ENCODE measurements at places on chromosomes 3 and 15.

DNA sequence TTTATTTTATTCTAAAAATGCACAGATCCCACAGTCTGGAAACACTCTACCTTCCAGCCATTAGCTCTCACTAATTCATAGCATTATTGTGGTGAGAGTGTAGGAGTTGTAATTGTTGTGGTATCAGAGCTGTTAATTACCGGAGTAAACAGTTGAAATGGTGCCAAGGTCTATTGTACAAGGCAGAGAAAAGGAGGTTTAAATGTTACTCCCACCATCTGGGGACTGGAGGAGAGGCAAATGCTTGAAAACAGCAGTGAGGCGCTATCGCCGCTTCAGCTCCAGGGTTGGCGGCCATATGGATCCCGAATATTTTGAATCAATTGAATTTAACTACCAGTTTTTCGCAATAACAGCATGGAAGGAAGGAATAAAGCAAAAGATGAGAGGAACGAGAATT is 113.1 kb upstream of the C15orf61 start:
- no peak for DNase-seq

DNA sequence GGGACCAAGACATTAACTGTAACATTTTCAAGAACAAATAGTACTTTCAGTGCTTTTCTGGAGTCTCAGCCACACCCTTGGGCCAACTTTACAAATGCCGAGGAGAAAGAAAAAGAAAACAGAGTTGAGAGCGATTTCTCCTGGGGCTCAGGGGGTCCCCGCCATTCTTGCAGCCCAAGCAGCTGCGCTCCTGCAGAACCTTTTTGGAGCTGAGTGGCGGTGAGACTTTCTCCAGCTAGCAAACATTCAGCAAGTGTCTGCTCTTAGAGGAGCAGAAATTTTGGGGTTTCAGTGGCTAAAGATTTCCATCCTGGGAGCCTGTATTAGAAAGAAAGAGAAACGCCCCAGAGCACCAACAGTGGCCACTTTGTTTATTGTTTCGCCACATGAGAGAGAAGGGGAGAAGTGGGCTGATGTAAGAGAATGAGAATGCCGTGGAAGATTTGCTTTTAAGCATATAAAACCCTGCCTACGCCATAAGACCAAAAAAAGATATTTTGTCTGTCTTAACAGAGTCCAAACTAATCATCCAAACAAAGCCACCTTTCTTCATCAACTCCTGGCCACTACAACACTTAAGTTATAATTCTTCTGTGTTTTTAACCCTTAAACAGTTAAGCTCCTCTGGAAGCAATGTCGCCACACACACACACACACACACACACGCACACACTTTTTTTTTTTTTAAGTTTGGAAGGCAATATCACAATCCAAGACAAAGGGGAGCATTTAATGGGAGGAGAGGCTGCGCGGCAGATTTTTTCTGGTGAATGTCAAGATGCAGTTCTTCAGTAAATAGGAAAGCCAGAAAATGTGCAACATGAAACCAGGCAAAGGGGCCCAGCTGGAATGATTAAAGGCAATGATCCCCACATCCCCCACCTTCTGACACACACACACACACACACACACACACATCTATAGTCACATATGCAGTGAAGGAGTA is 19.2 kb downstream of the EID1 start:
- no peak for DNase-seq

DNA sequence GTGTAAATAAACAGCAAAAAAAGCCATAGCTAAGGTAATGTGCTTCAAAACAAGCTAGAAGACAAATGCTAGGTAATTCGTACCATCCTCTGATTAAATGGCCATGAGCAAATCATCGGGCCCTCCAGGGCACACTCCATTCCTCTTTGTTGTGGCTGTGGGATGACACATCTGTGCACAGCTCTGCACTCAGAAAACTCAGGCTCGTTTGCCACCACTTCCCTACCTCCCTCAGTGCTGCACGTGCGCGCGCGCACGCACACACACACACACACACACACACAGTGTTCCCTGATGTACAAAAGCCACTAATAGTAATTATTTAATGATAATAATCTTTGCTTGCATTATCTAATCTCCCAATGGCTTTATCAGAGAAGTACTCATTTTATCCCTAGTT is 336.6 kb downstream of the FEZF2 start:
- DNase-seq, result no peak

- no peak for DNase-seq
These were observed 4.6 kb downstream of the ERICH6 start for GRCh38 chr3:150699068-150699639.

- DNase-seq, result no peak
These were observed 89.5 kb downstream of the ITPR1 start for GRCh38 chr3:4582624-4583023.

DNA sequence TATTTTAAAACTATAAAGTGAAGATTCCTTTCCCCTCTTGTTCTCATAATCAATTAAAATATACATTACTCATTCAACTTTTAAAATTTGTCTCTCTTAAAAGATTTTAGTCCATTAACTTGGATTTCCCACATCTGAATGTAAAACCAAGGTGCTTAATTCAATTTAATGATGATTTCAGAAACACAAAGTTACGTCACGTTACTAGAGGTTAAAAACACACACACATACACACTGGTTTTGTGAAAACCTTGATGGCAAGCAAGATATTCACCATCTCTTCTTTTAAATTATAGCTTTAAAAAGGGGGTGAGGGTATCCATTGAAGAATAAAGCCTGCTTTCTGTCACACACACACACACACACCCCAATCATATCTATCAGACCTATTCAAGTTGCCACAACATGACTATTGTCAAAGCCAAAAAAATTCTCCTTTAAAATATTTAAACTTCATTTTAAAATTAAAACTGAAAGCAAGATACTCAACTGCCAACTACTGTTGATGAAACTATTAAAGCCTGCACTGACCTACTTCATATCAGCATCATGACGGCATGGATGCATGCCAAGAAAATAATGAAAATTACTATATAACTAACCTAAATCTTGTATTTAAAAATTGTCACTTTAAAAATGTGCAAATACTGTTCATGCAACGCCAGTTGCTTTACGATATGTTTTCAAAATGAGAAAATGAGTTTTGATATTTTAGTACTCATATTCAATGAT is 2.1 kb downstream of the RFX7 start:
- no peak for DNase-seq

DNA sequence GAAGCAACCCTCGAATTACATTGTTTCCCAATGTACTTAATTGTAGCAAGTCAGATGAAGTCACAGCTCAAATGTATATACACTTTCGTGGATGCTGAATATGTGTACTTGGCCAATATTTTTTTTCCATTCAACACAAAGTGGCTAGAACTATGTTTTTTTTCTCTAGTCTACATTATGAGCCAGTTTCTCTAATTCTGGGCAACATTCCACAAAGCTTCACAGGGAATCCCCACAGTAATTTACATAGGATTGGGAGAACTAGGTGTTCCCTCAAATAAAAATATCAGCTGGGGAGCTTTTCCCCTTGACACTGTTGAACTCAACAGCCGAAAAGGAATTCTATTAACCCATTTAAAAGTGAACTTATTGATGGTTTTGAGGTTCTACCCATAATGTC is 493.1 kb downstream of the MECOM start:
- no peak for DNase-seq

DNA sequence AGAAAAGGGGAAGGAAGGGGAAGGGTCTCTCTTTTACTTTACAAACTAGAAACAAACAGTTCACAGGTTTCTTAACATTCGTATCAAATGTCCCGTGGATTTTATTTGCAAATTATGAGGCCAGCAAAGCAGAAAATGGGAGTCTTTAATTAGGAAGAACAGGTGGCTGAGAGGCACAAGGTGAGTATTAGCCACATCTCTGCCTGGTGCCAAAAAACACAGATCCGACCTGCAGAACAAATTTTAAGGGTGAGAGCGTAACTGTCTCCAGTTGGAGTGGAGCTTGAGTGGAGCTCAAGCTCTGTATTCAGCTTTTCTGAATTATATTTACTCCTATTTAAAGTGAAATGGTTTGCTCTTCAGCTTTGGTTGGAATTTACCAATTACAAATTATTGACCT is 1004.9 kb downstream of the FHIT start:
- DNase-seq, result no peak

GRCh38 chr15:26676115-26676514 is 96.8 kb downstream of the GABRB3 start:
- DNase-seq, result no peak

DNA sequence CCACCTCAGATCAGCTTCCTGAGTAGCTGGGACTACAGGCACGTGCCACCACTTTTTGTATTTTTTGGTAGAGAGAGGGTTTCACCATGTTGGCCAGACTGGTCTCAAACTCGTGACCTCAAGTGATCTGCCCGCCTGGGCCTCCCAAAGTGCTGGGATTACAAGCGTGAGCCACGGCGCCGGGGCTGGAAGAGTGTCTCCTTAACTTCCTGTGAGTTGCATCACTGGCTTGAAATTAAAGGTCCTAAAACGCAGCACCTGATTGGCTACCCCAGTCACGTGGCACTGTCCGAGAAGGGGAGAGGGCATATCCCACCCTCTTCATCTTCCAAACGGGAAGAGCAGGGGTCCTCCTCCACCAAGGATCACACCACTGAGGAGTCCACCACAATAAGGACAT is 5.5 kb upstream of the FAM174B start:
- no peak for DNase-seq

DNA sequence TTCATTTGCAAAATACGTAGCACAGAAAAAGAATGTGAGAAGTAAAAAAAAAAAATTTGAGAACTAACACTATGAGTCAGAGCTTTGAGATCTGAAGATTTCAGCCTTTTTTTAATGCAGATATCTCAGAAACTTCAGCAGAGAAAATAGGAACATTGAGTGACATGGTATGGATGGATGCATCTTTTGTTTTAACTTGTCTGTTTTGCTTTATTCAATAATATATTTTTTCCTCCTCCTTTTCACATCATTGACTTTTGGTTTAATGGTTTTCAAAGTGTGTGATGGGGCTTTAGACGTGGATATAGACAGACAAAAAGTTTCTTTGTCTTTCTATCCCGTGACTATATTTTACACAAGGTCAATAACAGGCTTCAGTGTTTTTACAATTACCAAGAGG is 426.7 kb upstream of the FRG2C start:
- DNase-seq, result no peak

GRCh38 chr3:194245975-194246561 is 105.1 kb downstream of the CPN2 start:
- DNase-seq, result no peak

GRCh38 chr15:99163271-99164062 is 58.6 kb downstream of the SYNM start:
- DNase-seq, result no peak

- DNase-seq, result no peak
These were observed 31.1 kb upstream of the NR2E3 start for GRCh38 chr15:71779073-71779797.

DNA sequence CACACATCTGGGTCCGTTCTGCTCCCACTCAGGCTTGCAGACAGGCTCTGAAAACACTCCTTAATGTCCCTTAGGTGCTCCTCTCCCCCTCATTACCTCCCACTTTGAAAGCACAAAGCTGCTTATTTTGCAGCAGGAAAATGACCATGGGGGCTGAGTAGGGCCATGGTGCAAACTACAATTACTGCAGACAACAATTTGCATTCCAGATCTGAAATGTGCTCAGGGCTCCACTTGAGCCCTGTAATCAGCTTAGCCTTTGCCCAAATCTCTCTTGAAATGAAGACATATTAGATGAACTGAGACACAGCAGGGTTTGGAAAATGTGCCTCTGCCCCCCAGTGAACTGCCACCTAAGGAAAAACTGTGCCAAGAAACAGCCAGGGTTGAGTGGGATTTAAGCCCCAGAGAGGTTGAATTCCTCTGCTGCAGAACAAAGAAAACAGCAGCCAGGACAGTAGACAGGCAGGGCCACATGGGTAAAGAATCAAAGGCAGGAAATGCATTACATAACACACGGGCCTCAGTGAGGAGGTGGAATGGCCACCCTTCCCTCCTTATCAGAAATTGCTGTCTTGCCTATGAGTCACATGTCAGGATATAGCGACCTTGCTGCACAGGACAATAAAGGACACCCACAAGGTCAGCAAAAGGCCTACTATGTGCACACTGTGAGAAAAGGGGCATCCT is 126.8 kb upstream of the ARHGEF3 start:
- no peak for DNase-seq

DNA sequence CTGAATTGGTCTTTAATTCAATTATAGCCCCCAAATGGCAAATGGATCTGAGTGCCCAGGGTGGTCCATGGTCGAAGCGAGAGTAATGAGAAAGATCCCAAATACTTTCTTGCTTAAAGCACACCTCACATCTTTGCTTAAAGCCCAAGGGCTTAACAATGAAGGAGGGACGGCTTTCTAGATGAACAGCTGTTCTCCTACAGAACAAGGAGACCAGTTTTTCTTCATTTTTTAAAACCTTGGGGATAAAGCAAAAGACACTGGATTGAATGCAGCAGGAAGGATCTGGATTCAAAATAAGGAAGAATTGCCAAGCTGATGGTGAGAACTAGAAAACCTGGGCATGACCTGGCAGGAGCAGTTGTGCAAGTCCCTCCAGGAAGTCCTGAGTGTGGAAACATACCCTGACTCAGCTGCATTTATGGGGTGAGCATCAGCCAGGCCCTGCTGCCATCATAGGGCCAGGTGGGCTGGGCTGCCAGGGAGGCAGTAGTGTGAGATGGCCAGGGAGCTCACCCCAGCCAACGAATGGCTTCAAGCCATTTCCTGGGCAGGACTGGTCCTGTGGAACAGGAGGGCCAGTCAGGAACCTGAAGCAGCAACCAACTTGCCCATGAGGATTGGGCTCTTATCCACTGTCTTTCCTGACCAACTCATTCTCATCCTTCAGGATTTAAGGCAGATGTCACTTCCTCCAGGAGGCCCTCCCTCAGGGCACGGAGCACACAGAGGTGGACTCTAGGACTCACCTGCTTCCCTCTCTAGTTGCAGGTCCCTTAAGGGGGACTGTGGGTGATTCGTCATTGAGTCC is 18.4 kb upstream of the RHCG start:
- no peak for DNase-seq

DNA sequence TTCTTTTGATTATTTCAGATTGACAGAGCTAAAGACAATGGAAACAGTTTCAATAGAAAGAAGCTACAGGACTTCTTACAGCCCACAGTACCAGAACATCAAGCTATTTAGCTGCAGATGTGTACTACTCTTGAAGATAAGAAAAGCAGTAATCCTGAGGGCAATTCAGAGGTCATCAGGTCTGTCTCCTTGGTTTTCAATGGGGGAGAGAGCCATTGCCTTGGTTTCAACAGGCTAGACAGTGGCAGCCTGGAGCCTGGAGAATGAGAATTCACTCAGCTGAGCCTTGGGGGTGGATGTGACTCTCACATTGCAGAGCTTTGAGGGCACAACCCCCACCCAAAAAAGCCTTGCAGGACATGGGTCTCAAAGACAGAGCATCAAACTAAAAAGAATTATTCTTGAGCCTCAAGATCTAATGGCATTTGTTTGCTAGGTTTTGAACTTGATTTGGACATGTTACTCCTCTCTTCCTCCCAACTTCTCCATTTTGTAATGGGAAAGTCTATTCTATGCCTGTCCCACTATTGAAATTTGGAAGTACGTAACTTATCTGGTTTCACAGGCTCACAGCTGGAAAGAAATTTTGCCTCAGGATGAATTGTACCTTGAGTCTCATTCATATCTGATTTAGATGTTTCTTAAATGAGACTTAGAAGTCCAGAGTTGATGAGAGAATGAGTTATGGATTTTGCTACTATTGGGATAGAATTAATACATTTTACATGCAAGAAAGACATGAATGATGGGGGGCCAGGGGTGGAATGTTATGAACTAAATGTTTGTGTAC is 36.9 kb downstream of the PLSCR1 start:
- no peak for DNase-seq

- no peak for DNase-seq
These were observed 24.9 kb downstream of the SIAH2 start for GRCh38 chr3:150737874-150738679.

- no peak for DNase-seq
These were observed 301.8 kb downstream of the NLGN1 start for GRCh38 chr3:173699353-173699752.

- DNase-seq, result no peak
These were observed 16.3 kb upstream of the IQCF2 start for GRCh38 chr3:51845129-51845528.

Data from NCI-H187 (cell line).